ENCODE measurements at places on chromosomes 1 and 21.

DNA sequence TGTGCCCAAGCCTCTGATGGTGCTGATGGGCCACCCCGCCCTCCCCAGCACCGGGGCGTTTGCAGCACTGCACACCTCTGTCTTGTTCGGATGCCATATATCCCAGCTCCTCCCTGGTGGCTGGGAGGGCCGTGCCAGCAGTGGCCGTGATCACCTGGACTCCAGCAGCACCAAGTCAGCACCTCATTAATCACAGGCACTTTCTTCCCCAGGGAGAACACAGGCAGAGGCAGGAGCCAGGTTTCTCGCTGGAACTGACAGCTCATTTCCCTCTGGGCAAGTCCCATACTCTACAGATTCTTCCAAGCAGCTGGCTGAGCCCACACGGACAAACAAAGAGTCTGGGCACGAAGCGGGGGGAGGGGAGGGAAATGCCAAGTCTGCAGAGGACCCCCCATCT lies 141.7 kb upstream of the EDN2 start:
- DNase-seq, result no peak

DNA sequence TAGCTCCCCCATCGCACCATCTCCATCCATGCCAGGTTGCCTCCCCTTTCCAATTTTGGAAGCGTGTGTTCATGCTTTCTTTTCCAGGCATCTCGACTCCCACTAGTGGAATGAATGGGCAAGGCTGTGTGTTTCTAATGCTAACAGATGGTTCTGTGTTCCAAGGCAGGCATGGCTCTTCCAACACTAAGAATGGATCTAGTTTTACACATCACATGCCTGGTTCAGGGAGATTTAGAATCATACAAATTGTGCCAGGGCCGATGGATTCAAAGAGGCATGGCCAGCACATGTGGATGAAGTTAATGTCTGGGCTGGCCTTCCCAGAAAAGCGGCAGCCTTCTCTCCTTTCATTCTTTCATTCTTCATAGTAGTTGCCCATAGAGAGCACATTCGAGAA lies 438.7 kb downstream of the PRDM2 start:
- no peak for DNase-seq

DNA sequence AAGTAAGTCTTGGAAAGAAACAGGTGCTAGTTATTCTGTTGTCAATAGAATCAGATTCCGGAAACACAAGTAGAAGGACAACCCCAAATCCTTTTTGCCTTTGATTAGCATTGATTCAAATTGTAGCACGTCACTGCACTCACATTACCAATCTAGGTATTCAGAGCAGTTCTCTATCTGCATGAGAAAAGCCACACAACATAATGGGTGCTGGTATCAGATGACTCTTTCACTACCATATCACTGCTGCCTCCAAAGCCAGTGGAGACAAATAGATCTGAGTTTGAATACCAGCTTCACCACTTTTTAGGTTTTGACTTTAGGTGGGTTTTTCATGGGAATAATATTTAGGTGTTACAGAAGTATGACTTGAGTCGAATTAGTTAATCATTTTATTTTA lies 38.9 kb downstream of the RTCA start:
- no peak for DNase-seq

- peak; percentile 7 for DNase-seq
Observed at GRCh38 chr1:108016451-108016920, 51.5 kb upstream of the VAV3 start.

GRCh38 chr1:29502911-29503840 lies 266.9 kb downstream of the PTPRU start:
- DNase-seq, result no peak

DNA sequence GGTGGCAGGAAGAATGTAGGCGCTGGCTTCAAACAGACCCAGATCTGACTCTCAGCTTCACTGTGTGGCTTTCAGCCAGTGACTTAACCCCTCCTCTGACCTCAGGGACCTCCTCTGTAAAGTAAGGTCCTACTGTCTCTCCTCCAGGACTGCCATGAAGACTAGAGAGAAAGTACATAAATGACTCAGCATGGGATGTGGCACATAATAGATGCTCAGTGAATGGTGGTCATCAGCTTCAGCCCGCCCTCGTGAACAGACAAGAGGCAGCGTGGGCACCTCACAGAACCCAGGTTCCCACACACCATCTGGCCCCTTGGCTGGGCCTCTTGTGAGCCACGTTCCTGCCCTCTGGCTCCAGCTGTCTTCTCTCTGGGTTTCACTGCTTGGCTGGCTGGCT lies 126.0 kb downstream of the SYF2 start:
- no peak for DNase-seq

GRCh38 chr1:48018799-48019198 lies 21.6 kb upstream of the TRABD2B start:
- no peak for DNase-seq

DNA sequence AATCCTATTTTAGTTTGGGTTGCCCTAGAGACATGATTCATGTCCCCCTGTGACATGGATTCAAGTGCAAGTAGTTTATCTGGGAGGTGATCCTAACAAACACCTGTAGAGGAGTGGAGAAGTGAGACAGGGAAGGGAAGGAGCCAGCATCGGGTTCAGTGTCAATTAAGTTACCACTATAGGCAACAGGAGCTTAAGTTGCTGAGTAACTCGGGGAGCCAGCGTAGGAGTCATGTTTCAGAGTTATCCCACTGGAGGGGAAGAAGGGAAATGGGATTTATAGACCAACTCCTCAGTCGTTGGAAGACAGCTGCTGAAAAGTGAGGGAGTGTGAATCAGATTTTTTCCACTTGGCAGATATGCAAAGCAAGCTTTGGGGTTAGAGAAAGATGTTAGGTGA lies 54.9 kb downstream of the SLC30A7 start:
- DNase-seq, result peak; percentile 5

- no peak for DNase-seq
Observed at GRCh38 chr1:220732621-220733020, 15.5 kb upstream of the MTARC2 start.

GRCh38 chr1:74245168-74245772 lies 10.1 kb downstream of the TNNI3K start:
- DNase-seq, result no peak

DNA sequence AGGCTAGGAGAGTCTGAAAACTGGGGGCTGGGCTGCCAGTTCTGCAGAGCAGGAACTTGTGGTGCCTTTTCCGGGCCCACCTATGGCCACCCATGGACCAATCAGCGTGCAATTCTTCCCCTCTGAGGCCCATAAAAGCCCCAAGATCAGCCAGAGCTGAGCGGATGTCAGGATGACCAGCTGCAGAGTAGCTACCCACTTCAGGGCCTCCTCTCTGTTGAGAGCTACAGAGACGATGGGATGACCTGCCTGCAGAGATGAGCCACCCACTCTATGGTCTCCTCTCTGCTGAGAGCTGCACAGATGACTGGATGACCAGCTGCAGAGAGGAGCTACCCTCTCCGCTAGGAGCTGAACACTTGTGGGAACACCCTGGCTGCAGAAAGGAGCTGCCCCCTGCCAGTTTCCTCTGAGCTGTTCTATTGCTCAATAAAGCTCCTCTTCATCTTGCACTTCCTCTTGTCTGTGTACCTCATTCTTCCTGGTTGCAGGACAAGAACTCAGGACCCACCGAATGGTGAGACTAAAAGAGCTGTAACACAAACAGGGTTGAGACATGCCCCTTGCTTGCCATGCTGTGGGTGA lies 12.8 kb upstream of the AADACL4 start:
- DNase-seq, result no peak

- DNase-seq, result no peak
Observed at GRCh38 chr1:60904099-60904851, 178.1 kb upstream of the NFIA start.

- no peak for DNase-seq
Observed at GRCh38 chr1:200903793-200904192, 9.1 kb downstream of the INAVA start.

DNA sequence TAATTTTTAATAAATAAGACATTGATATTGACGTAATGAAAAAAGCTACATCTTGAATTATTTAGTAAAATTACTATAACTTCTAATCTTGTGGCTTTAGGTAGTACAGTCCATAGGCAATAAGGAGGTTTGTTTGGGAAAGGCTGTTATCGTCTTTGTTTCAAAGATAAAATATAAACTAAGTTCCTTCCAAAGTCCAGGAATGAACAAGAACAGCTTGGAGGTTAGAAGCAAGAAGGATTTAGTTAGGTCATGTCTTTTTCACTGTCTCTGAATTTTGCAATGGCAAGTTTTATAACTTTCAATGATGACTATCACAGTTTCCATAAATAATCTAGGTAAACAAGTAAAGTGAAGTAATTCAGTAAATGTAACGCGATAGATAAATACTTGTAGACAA lies 106.9 kb upstream of the OLFM3 start:
- no peak for DNase-seq

GRCh38 chr1:62884156-62884740 lies 100.3 kb downstream of the ATG4C start:
- no peak for DNase-seq

GRCh38 chr21:42075686-42076471 lies 4.8 kb downstream of the UMODL1 start:
- no peak for DNase-seq

- DNase-seq, result no peak
Observed at GRCh38 chr21:45010096-45010495, 64.3 kb upstream of the ADARB1 start.

GRCh38 chr1:208600456-208601190 lies 356.4 kb upstream of the PLXNA2 start:
- no peak for DNase-seq

- DNase-seq, result no peak
Observed at GRCh38 chr1:190154744-190155143, 322.9 kb downstream of the BRINP3 start.
